ENCODE measurements at places on chromosomes 5 and 9.
A peak's percentile ranks its signal among the peaks of the same experiment; 100 is the strongest.

- peaks cover 63% of the 10 kb centered on the region for H3K4me1 ChIP-seq
- no peaks in the 10 kb centered on the region for H3K27me3 ChIP-seq
Measured at GRCh38 chr5:140565780-140566095, 1.1 kb downstream of the SLC35A4 start.

GRCh38 chr9:129677456-129677855, 12.0 kb downstream of the PRRX2 start:
- H3K27me3 ChIP-seq: peaks cover 12% of the 10 kb centered on the region
- DNase-seq: no peak
- H3K36me3 ChIP-seq: no peaks in the 10 kb centered on the region
- no peak overlapping the region for H3K4me3 ChIP-seq
- no peak overlapping the region for H3K27ac ChIP-seq

DNA sequence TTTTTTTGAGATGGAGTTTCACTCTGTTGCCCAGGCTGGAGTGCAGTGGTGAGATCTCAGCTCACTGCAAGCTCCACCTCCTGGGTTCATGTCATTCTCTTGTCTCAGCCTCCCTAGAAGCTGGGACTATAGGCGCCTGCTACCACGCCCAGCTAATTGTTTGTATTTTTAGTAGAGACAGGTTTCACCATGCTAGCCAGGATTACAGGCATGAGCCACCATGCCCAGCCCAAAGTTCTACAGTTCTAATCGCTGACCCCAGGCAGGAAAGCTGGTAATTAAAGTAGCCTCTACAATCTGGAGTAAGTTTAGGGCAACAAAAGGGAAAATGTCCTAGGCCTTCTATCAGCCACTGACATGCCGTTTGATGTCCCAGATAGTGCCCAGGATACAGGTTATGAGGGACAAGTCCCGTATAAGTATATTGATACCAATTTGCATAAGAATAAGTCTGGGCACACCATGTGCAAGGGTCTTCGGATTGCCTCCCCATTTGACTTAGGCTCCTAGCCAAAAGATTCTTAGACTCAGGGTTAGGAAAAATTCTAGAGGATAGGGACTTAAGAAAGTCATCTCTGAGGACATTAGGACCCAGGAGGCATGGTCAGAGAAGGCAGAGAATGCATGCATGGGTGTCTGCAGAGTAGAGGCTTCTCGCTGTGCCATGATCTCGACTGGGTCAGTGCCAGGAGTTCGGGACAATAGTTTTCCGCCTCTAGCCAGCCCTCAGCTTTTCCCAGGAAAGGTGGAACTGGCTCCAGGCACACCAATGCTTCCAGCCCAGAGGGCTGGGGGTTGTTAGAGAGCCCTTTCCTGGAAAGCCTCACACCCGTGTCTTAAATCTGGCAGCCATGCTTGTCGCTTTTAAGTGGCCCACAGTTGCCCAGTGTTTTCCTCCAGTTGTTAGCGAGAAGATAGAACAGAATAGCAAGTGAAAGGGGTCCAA, 1111.1 kb downstream of the TAF11L14 start:
- H3K27me3 ChIP-seq: no peaks in the 10 kb centered on the region
- peak overlapping the region; percentile 85 for H3K4me3 ChIP-seq
- peaks cover 49% of the 10 kb centered on the region for H3K4me1 ChIP-seq
- H3K36me3 ChIP-seq: peaks cover 26% of the 10 kb centered on the region

DNA sequence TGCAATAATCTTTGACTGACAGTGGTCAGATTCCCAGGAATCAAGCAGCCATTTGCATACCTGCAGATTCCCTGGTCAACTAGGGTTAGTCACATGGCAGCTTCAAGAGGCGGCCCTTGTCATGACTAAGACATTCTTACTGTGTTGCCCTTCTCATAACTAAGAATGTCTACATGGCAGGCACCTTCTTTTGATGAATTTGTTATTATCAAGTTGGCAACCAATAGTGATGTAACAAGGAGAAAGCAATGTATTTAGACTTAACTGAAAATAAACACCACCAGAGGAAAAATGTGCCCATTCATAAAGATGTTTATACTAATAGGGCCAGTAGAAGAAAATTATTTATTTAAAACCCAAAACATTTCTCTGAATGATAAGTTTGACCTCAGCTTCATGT, 215.6 kb downstream of the TLE1 start:
- H3K4me3 ChIP-seq: no peak overlapping the region
- H3K27me3 ChIP-seq: no peaks in the 10 kb centered on the region
- DNase-seq: no peak
- H3K27ac ChIP-seq: no peak overlapping the region
- no peaks in the 10 kb centered on the region for H3K36me3 ChIP-seq

GRCh38 chr5:67619235-67619634, 422.6 kb upstream of the CD180 start:
- no peak overlapping the region for H3K27ac ChIP-seq
- no peak overlapping the region for H3K4me3 ChIP-seq
- H3K4me1 ChIP-seq: no peaks in the 10 kb centered on the region
- no peaks in the 10 kb centered on the region for H3K27me3 ChIP-seq
- H3K36me3 ChIP-seq: no peaks in the 10 kb centered on the region
- DNase-seq: no peak

GRCh38 chr5:119338326-119338946, 17.4 kb upstream of the TNFAIP8 start:
- no peaks in the 10 kb centered on the region for H3K27me3 ChIP-seq
- H3K4me3 ChIP-seq: peak overlapping the region; percentile 78
- no peak for DNase-seq
- H3K4me1 ChIP-seq: peaks cover 87% of the 10 kb centered on the region
- H3K27ac ChIP-seq: peak overlapping the region; percentile 95
- peaks cover 67% of the 10 kb centered on the region for H3K36me3 ChIP-seq

DNA sequence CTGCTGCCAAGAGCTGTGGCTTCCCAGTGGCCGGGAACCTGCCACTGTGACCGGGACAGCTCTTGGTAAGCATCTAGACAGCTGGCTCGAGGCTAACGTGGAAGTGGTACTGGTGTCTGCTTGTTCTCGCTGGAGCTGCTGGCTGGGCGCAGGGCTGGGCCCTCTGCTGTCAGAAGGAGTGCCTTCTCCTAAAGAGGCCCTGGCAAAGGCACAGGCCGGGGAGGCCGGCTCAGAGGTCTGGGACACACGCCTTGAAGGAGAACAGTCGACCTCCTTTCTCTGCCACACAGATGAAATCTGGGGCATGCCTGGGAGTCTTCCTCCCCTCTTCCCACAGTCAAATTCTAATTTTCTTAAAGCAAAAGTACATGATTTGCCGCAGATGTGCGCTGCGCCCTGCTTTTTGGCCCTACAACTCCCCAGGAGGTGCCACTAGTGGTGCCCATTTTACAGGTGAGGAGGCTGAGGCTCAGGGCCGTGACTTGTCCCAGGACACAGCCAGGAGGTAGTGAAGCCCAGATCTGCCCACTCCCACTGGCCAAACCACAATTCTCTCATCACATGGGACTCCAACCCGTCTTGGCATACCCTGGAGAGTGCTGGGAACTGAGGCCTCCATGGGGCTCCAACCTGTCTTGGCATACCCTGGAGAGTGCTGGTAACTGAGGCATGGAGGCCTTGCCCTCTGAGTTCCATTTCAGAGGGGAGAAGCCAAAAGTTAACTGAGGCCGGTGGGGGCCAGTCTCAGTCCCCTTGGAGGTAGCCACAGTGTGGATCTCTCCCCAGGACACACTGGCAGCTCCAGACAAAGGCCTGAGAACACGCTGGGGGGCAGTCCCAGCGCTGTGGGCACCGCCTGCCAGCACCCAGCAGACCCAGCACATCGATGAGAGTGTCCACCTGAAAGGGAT, 12.0 kb upstream of the RXRA start:
- no peaks in the 10 kb centered on the region for H3K36me3 ChIP-seq
- no peaks in the 10 kb centered on the region for H3K4me1 ChIP-seq
- no peak overlapping the region for H3K4me3 ChIP-seq
- peaks cover 19% of the 10 kb centered on the region for H3K27me3 ChIP-seq
- no peak overlapping the region for H3K27ac ChIP-seq

GRCh38 chr9:91803151-91803940, 146.7 kb downstream of the ROR2 start:
- no peak for DNase-seq
- no peaks in the 10 kb centered on the region for H3K36me3 ChIP-seq
- peaks cover 6% of the 10 kb centered on the region for H3K27me3 ChIP-seq
- no peak overlapping the region for H3K27ac ChIP-seq

DNA sequence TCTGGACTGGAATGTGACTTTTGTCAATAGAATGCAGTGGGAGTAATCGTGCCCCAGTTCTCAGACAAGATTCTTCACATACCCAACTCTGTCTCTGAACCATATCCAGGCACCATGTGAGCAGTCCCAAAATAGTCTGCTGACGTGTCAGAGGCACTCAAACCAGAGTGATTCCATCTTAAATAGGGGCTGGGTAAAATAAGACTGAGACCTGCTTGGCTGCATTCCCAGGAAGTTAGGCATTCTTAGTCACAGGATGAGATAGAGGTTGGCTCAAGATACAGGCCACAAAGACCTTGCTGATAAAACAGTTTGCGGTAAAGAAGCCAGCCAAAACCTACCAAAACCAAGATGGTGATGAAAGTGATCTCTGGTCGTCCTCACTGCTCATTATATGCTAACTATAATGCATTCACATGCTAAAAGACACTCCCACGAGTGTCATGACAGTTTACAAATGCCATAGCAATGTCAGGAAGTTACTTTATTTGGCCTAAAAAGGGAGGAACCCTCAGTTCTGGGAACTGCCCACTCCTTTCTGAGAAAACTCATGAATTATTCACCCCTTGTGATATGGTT, 16.9 kb upstream of the PLCXD3 start:
- no peaks in the 10 kb centered on the region for H3K27me3 ChIP-seq
- H3K27ac ChIP-seq: no peak overlapping the region
- no peaks in the 10 kb centered on the region for H3K36me3 ChIP-seq
- no peak overlapping the region for H3K4me3 ChIP-seq

DNA sequence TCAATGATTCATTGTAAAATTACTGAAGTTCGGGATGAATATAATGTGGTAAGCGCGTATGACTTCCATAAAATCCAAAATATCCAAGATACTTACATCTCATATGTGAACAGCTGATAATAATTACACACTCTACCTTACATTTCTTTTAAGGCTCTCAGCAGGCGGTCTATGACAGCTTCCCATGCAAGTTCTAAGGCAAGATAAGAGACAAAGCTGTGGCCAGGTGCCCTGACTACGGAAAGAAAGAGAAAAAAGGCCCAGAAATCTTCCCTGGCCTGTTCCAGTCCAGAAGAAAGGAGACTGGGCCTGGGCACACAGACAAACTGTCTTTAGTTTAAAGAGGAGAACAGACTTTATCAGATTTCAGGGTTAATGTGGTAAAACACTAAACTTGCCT, 69.1 kb downstream of the ARSB start:
- H3K4me3 ChIP-seq: no peak overlapping the region
- H3K4me1 ChIP-seq: no peaks in the 10 kb centered on the region
- no peak overlapping the region for H3K27ac ChIP-seq

GRCh38 chr5:179401-179800, 11.9 kb upstream of the LRRC14B start:
- H3K36me3 ChIP-seq: no peaks in the 10 kb centered on the region
- no peaks in the 10 kb centered on the region for H3K4me1 ChIP-seq
- H3K27ac ChIP-seq: no peak overlapping the region
- no peak for DNase-seq
- no peak overlapping the region for H3K4me3 ChIP-seq

DNA sequence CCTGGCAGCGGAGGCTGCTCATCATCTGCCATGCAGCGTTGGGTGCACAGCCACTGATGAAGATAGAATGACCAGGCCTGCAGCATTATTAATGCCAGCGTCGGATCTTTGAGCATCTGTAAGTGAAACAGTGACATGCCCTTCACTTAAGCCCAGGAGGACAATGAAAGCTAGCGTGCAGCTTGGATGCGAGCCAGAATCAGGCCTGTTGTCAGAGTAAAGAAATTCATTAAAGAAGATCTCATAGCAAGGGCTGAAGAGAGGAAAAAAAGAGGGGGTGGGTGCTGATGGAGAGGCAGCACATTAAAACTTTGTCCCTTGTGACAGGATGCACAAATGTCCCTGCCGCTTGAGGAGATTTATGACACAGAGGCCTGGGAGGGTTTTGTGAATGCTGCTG, 186.1 kb upstream of the MAST4 start:
- H3K27me3 ChIP-seq: peaks cover 3% of the 10 kb centered on the region
- H3K4me3 ChIP-seq: no peak overlapping the region
- no peak overlapping the region for H3K27ac ChIP-seq
- H3K36me3 ChIP-seq: no peaks in the 10 kb centered on the region
- DNase-seq: no peak

DNA sequence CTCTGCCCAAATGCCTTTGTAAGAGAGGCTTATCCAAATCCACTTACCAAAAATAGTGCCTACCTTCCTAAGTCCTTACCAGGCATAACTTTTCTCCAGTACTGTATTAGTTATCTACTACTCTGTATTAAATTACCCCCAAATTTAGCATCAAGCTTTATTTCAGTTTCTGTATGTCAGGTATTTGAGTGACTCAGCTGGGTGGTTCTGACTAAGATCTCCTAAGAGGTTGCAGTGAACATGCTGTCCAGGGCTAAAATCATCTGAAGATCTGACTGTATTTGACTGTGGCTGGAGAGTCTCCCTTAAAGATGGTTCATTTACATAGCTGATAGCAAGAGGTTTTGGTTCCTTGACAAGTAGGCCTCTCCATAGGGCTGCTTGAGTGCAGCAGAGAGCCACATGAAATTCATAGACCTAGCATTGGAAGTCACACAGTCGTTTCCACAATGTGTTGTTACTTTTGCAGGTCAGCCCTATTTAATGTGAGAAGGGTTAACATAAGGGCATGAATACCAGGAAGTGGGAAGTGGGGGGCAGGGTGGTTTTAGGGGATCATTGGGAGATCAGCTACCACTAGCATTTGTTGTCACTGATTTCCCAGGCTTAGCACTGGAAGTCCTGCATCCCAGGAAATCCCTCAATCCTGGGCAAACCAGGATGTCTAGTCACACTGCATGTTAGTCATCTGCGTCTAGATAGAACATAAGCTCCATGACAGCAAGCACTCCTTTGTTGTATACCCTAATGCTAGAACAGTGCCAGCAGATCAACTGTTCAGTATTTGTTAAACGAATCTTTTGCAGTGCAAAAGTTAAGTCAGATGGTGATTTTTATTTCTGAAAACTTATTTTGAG, 2.0 kb upstream of the ZNF622 start:
- H3K27ac ChIP-seq: peak overlapping the region; percentile 97
- peaks cover 41% of the 10 kb centered on the region for H3K36me3 ChIP-seq
- H3K4me3 ChIP-seq: peak overlapping the region; percentile 97
- peaks cover 59% of the 10 kb centered on the region for H3K4me1 ChIP-seq
- no peak for DNase-seq

DNA sequence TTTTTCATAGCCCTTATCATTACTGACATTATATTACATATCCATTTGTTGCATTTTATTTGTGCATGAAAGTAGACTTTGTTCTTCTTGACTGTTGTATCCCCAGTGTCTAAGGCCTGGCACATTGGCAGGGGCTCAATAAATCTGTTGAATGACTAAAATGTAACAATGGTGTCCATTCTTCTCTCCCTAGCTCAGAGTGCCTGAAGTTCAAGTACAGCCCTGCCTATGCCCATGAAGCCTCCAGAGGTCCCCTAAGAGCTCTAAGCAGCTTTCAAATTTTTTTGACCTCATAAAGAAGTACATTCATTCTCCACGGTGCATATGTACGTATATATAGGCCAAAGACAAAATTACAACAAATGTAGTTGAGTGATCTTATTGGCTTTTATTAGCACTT, 4.2 kb upstream of the BSPRY start:
- no peak overlapping the region for H3K4me3 ChIP-seq
- H3K4me1 ChIP-seq: peaks cover 35% of the 10 kb centered on the region
- H3K27me3 ChIP-seq: no peaks in the 10 kb centered on the region
- H3K27ac ChIP-seq: no peak overlapping the region

Data from activated CD8-positive, alpha-beta T cell treated with anti-CD3 and anti-CD28 coated beads, Interleukin-2, amount 10 ng/mL, durations not matched to agents 7 days and 5 days (primary cell).